CD4-positive, alpha-beta memory T cell (primary cell): ENCODE measurements at places on chromosomes 2 and 18. TPM values are rescaled to one million over a fixed set of nuclear protein-coding genes. Genes with fewer than 3 reads are reported as not detected.
A peak's percentile ranks its signal among the peaks of the same experiment; 100 is the strongest.

UGT1A10 gene
- not detected for total RNA-seq

CD226 gene
- 94.6 TPM for total RNA-seq

DNA sequence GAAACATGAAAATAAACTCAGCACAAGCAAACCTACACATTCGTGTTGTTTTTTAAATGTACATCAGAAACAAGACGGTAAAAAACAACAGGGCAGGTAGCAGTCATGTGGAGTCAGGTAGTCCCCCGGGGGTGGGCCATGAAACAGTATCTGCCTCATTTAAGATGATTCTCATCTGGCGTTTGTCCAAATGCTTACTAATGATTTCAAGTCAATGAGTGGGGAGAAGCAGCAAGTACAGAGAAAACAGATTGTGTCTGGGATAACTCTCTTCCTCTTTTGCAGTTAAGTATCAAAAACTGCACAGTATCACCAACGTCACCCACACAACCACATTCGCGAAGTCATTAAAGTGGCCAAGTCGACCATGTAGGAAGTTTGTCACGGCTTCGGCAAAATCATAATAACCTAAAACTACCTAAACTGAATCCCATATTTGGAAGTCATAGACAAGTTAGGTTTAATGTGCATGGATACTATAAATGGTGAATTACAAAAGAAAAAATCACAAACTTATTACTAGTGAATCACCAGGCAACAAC lies 1.3 kb downstream of the LAPTM4A start:
- no peaks in the 10 kb centered on the region for H3K27me3 ChIP-seq

DNA sequence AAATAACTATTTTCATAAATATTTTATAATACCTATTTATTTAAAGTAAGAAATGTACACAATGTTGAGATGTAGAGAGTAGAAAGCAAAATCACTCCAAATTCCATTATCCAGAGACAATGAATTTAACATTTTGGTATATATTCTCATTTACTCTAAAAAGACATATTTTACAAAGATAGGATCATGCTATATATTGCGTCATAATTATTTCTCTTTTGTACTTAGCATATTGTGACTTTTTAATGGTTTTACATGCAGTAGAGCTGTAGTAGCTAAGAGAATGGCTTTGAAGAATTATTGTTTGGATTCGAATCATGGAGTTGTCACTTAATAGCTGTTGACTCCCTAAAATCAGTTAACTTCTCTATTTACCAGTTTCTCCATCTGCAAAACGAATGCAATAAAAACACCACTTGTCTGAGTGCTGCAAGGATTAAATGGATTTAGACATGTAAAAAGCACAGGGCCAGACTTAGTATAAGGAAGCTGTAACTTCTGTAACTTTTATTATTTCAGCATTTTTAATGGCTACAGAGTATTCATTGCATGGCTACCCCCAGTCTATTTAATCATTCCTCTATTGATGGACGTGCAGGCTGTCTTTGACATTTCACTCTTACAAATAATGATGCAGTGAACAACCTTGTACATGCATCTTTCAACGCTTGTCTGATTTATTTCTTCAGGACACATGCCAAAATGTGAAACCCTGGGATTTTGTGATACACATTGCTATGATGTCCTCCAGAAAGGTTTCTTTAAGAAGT lies 33.2 kb downstream of the KCNS3 start:
- no peaks in the 10 kb centered on the region for H3K27me3 ChIP-seq
- no peak overlapping the region for H3K4me3 ChIP-seq
- no peak for DNase-seq
- no peak overlapping the region for H3K27ac ChIP-seq
- no peaks in the 10 kb centered on the region for H3K4me1 ChIP-seq

GRCh38 chr2:144364944-144365738 lies 154.8 kb downstream of the ZEB2 start:
- no peaks in the 10 kb centered on the region for H3K4me1 ChIP-seq
- no peak for DNase-seq
- no peaks in the 10 kb centered on the region for H3K27me3 ChIP-seq
- no peaks in the 10 kb centered on the region for H3K36me3 ChIP-seq
- no peak overlapping the region for H3K4me3 ChIP-seq
- H3K27ac ChIP-seq = no peak overlapping the region

DNA sequence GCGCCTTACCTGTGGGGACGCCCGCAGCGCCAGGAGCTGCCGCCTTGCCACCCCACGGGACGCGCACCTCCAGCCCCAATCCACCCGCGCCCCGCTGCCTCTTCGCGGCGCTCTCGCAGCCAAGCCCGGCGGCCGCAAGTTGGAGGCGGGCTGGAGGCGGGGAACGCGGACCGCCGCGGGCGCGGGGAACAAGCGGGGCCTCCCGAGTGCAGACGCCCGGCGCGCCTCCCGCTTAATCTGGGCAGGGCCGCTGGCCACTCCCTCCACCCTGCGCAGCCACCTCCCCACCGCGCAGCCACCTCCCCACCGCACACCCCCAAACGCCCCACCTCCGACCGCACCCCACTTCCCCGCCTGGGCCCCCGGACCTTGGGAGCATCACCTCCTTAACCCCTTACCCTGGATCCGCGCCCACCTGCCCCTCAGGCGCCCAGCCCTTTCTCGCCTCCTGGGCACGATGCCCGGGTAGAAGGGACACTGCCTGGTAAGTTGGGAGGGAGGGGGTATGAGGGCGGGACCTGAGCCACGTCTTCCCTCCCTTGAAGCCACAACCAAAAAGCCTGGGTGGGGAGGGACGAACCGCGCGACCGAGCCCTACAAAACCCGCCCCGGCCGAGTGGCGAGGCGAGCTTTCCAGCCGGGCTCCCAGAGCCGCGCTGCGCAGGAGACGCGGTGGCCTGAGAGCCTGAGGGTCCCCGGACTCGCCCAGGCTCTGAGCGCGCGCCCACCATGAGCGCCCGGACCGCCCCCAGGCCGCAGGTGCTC lies at the start of the genes COL4A3 and COL4A4:
TSS of gene COL4A3 (plus strand) at position 627 of the 765 bp plus-strand sequence. CDS start at position 730, 103 bp downstream.
TSS of gene COL4A4 (minus strand) at position 208 of the 765 bp plus-strand sequence. CDS start 16,722 bp downstream, outside the sequence.
- H3K36me3 ChIP-seq = no peaks in the 10 kb centered on the region
- DNase-seq = no peak
- no peak within 1 kb of the TSS for H3K27ac ChIP-seq
- H3K4me1 ChIP-seq = no peaks in the 10 kb centered on the region
- no peak within 1 kb of the TSS for H3K4me3 ChIP-seq

- DNase-seq = peak; percentile 13
- H3K27me3 ChIP-seq = peaks cover 19% of the 10 kb centered on the region
- no peak overlapping the region for H3K27ac ChIP-seq
- no peaks in the 10 kb centered on the region for H3K36me3 ChIP-seq
- H3K4me3 ChIP-seq = no peak overlapping the region
Measured at GRCh38 chr18:23135550-23136325, 453 bp downstream of the CABLES1 start.
